ENCODE measurements at places on chromosomes 13 and 19.

GRCh38 chr13:32060401-32060878 lies 28.9 kb downstream of the FRY start:
- no peak for DNase-seq

- no peak for DNase-seq
Measured at GRCh38 chr13:110600261-110600819, 15.0 kb upstream of the NAXD start.

- no peak for DNase-seq
Measured at GRCh38 chr13:31200637-31200971, 829 bp downstream of the B3GLCT start.

- no peak for DNase-seq
Measured at GRCh38 chr13:72757792-72758535, 23.7 kb downstream of the DIS3 start.

DNA sequence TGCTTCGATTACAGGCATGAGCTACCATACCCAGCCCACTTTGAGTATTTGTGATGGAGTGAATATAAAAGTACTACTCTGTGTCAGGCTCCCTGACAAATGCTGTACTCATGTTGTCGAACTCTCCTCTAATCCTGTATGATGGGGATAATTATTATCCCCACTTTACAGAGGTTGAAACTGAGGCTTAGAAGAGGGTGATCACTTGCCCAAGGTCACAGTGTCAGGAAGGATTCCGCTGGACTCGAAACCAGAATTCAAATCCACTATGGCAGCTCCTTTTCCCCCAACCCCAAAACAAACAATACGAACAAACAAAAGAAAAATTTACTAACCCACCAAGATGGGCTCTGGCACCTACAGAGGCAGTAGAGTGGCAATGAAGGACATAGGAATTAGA lies 1.7 kb upstream of the PPP5C start:
- DNase-seq, result no peak

DNA sequence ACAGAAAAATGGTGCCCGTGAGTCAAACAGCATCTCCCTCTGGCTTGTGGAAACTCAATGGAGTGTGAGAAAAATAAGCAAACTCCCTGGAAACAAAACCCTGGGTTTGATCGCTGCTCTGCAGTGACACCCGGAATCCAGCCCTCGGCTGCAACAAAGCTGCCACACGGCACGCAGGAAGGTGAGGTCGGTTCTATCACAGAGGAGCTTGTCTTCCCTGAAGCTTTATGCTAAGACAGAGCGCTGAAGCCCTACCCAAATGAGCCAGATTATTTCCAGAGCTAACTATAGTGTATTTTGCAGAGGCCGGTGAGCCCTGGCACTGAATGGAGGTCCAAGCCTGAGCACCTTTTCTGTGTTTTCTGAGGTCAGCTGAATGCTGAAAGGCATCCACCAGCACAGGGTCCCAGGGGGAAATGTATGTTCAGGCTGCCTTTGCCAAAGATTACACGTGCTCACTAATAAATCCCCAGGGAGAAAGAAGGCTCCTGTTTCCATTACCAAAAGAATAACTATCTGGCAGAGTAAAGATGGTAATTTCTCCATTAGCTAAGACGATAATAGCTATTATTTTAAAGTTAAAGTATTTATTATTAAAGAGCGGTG lies 77.8 kb downstream of the TSHZ3 start:
- no peak for DNase-seq

- DNase-seq, result peak; percentile 82
Measured at GRCh38 chr13:32261567-32261966, 53.6 kb downstream of the ZAR1L start.

DNA sequence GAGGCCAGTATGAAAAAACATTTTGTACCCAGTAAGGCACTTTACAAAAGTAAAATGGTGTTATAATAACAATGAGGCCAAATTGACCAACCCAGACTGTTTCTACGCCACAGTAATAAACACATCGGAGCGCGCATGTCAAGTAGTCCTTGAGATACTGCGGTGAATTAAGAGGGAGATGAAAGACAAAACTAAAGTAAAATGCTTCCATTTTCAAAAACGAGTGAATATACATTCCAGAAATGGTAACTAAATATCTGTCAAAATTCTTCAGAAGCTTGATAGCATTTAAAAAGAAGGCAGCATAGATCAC lies 19.0 kb downstream of the N4BP2L1 start:
- no peak for DNase-seq

DNA sequence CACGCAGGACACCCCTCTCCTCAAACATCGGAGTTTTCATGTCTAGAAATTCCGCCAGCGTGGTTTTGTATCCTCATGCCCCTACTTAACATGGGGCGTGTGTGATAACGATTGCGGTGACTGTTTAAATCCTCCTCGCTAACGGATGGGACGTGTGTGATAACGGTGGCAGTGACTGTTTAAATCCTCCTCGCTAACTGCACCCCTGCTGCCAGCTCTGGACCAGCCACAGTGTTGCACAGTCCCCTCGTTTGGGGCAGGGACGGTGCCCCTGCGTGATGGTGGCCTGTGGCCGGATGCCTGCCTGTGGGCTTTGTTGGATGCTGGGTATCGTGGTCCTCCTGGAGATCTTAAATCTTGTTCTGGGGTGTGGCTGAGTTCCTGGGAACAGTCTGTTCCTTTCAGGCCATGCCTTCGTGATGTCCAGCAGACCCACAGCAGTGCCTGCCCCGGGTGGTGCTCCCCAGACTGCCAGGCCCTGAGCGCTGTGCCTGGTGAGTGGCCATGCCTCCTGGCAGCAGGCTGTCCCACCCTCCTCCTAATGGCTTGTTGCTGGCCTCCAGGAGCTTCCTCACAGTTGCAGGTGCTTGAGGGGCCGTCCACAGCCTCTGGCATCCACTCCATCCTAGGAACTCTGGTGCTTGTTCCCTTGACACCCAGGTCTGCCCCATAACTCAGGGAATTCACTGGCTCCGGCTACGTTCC lies 122.5 kb upstream of the MCF2L start:
- no peak for DNase-seq

DNA sequence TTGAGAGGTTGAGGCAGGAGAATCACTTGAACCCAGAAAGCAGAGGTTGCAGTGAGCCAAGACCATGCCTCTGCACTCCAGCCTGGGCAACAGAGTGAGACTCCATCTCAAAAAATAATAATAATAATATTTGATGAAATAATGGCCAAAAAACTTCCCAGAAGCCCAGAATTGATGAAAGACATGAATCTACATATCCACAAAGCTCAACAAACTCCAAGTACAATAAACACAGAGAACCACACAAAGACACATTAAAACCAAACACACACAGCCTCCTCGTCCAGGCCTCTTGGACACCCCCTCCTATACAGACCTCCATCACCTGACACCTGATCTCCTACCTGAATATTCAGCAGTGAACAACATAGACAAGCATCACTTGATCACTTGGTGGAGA lies 3.2 kb upstream of the SYDE1 start:
- DNase-seq, result no peak

GRCh38 chr13:39494633-39495032 lies 108.4 kb downstream of the LHFPL6 start:
- no peak for DNase-seq

DNA sequence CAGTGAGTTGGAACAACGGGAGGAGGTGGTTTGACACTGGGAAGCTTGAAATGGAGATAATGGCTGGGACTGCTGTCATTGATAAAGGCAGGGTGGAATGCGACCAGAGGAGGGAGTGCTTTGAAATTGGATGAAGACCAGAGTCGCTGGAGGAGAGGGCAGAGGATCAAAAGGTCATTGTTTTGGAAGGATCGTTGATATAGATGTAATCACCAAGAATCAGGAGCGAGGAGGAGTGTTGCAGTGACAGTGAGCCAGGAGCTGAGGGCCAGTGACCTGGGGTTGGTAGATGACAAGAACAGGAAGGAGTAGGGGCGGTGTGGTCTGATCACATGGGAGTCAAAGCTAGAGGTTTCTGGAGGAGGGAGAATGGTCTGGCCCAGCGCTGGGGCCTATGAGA lies 25.3 kb downstream of the TM9SF2 start:
- DNase-seq, result no peak

GRCh38 chr13:45718063-45718462 lies 15.9 kb downstream of the CBY2 start:
- no peak for DNase-seq
